T-helper 17 cell (primary cell): ENCODE measurements at places on chromosomes 1 and 21.

- H3K4me1 ChIP-seq = peaks cover 11% of the 10 kb centered on the region
- H3K27me3 ChIP-seq = no peaks in the 10 kb centered on the region
- H3K4me3 ChIP-seq = no peak overlapping the region
- DNase-seq = no peak
These were observed 154.8 kb upstream of the RAB4A start for GRCh38 chr1:229116114-229116513.

GRCh38 chr1:112628516-112628915 is 8.9 kb downstream of the CAPZA1 start:
- no peaks in the 10 kb centered on the region for H3K27me3 ChIP-seq
- peaks cover 3% of the 10 kb centered on the region for H3K36me3 ChIP-seq
- H3K4me3 ChIP-seq = no peak overlapping the region
- peaks cover 62% of the 10 kb centered on the region for H3K4me1 ChIP-seq

DNA sequence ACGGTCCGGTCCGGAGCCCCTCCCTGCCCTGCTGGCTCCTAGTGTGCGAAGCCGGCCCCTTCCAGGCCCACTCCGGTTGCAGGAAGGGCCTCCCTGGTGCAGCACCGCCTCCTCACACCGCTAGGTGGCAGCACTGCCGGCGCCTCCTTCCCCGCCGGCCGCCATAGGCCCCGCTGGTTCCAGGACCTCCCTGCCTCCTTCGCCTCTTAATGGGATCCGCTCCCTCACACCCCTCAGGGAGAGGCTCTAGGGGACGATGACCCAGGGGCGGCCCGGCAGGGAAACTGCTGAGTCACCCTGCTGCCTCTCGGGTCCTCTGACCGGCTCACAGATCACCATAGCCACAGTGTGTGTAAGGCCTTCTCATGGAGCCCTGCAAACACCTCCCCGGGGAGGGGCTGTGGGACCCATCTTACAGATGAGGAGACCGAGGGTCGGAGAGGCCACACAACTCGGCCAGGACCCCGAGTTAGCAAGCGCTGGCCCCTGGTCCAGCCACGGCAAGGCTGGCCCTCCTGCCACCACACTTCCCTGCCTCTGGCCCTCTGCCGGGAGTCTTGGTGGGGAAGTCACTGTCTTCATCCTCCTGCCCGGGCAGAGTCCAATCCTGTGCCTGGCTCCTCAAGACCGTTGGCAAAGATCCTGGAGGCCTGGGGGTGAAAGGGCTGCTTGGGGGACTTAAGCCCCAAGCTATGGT is 1.6 kb upstream of the AJAP1 start:
- no peaks in the 10 kb centered on the region for H3K36me3 ChIP-seq
- H3K4me3 ChIP-seq = peak overlapping the region; percentile 55
- no peak overlapping the region for H3K27ac ChIP-seq
- peaks cover 18% of the 10 kb centered on the region for H3K27me3 ChIP-seq
- no peaks in the 10 kb centered on the region for H3K4me1 ChIP-seq
- peak; percentile 35 for DNase-seq

DNA sequence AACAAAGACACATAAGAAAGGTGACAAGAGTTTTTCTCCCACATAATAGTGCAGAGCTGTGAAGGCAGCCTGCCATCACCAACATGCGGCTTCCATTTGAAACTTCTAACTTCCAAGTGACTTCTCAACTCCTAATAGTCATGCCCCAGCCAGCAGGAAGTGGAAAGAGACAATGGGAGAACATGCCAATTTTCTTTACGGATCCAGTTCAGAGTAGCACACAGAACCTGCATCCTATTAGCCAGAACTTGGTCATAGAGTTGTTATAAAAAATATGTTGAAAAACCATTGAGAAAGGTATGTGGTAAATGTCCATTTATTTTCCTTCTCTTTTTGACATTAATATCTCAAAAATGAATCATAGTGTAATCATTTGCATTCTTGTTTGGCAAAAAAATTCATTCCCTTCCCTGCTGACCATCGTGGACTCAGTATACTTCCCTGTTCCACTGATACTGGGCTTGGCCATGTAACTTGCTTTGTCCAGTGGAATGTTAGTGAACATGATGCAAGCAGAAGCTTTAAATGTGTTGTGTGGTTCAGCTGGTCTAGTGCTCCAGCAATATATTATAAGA is 197.4 kb downstream of the SEC16B start:
- H3K4me3 ChIP-seq = no peak overlapping the region
- no peaks in the 10 kb centered on the region for H3K27me3 ChIP-seq
- no peaks in the 10 kb centered on the region for H3K36me3 ChIP-seq
- H3K27ac ChIP-seq = no peak overlapping the region

DNA sequence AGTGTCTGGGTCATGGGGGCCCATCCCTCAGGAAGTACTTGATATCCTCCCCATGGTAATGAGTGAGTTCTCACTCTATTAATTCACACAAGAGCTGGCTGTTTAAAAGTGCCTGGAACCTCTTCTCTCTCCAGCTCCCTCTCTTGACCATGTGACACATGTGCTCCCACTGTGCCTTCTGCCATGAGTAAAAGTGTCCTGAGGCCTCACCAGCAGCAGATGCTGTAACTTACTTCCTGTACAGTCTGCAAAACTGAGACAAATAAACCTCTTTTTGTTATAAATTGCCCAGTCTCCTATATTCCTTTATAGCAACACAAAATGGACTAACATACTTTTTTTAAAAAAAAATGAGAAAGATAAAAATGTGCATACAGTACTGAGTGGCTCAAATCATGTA is 24.0 kb downstream of the PUM1 start:
- no peak for DNase-seq
- no peaks in the 10 kb centered on the region for H3K27me3 ChIP-seq
- H3K4me1 ChIP-seq = peaks cover 37% of the 10 kb centered on the region
- no peak overlapping the region for H3K4me3 ChIP-seq

DNA sequence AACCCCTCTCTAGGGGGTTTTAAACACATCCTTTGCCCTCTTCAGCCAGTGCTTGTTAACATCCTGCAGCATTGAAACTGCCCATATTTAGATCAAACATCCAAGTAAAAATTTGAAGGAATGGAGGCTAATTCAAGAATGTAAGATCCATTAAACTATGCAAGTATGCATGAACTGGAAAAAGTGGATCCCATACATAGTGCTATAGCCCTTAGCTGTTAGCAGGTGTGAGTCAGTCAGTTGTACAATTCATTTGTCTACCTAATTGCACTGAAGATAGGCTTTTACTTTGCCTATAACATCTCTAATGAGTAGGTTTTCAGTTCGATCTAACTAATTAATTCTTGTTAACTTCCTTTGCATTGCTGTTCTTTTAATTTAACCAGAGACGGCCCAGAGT is 270.9 kb downstream of the LMO4 start:
- H3K36me3 ChIP-seq = no peaks in the 10 kb centered on the region
- DNase-seq = no peak
- no peak overlapping the region for H3K4me3 ChIP-seq

DNA sequence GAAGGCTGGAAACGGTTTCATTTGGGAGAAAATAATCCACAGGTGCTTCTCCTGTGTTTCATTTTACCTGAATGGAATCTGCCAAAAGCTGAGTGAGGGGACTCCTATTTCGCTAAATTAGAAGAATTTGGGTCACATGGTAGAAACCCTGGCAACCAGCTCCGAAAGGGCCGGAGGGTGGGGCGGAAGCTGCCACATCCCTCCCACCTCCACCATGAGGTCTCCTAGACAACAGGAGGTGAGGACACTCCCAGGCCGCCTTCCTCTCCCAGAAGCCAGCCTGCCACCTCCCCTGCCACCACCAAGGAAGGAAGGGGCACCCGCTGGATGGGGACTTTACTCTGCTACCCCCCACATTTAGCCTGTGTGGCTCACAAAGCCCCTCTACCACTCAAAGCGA is 199.9 kb upstream of the ZC3H12A start:
- no peak overlapping the region for H3K27ac ChIP-seq
- DNase-seq = no peak
- H3K4me1 ChIP-seq = no peaks in the 10 kb centered on the region
- no peak overlapping the region for H3K4me3 ChIP-seq
- no peaks in the 10 kb centered on the region for H3K36me3 ChIP-seq

DNA sequence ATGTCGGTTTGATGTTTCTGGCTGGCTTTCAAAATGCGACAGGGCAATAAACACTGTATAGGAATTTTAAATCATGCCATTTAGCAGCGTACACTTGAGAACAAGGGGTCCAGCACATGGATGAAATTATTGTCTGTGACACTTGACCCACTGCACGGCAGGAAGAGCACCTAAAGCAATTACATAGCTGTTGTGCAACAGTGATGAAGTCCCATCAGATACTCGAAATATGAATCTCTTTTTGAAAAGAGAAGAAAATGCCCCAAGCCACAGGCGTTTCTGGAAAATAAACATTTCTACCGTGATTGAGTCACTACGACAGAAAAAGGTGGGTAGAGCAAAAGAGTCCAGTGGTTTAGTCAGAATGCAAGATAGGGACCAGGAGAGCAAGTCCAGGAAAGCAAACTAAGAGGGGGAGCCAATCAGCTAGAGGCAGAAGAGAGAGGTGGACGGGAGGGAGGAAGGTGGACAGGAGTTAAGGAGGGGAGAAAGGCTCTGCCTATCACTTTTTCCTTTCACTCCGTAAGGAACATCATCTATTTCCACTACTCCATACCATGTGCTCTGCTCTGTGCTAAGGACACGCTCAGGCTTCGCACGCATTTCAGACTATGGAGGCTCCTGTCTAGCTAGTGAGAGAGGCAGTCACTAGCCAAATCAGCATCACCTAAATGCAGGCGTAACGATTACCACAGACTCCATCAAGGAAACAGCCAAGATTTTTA is 6.4 kb downstream of the DSCAM start:
- H3K27me3 ChIP-seq = peaks cover 50% of the 10 kb centered on the region
- H3K4me3 ChIP-seq = no peak overlapping the region
- H3K4me1 ChIP-seq = no peaks in the 10 kb centered on the region
- H3K27ac ChIP-seq = no peak overlapping the region

DNA sequence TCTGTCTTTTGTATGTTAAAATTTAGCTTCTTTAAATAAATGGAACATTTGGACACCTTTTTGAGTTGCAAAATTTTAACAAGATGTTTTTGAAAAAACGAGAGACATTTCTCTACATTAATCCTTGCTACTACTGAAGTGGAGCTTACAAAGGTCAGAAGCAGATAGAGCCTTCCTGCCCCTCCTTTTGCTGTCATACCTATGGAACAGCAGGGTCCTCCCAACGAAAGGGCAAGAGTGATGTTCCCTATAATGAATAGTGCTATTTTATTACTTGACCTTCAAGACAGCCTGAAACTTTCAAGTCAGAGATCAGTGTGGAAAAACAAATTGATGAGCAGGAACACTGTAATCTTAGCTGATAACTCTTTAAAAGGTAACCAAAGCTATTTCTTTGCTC is 1538.9 kb downstream of the PLA2G4A start:
- DNase-seq = no peak
- H3K36me3 ChIP-seq = no peaks in the 10 kb centered on the region
- H3K27me3 ChIP-seq = no peaks in the 10 kb centered on the region
- H3K4me3 ChIP-seq = no peak overlapping the region
- H3K4me1 ChIP-seq = no peaks in the 10 kb centered on the region
- no peak overlapping the region for H3K27ac ChIP-seq

DNA sequence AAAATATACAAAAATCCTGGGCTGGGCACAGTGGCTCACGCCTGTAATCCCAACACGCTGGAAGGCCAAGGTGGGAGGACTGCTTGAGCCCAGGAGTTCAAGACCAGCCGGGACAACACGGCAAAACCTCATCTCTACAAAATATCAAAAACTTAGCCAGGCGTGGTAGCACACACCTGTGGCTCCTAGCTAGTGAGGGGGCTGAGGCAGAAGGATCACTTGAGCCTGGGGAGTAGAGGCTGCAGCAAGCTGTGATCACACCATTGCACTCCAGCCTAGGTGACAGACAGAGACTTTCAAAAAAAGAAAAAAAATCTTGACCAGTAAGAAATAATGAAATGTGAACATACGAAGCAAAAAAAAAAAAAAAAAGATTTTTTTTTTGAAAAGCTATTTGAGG is 52.1 kb downstream of the ARID4B start:
- no peak for DNase-seq
- peak overlapping the region; percentile 59 for H3K4me3 ChIP-seq

GRCh38 chr1:198498881-198499280 is 41.6 kb downstream of the ATP6V1G3 start:
- H3K27me3 ChIP-seq = no peaks in the 10 kb centered on the region
- no peak for DNase-seq
- peaks cover 3% of the 10 kb centered on the region for H3K36me3 ChIP-seq
- no peak overlapping the region for H3K27ac ChIP-seq

DNA sequence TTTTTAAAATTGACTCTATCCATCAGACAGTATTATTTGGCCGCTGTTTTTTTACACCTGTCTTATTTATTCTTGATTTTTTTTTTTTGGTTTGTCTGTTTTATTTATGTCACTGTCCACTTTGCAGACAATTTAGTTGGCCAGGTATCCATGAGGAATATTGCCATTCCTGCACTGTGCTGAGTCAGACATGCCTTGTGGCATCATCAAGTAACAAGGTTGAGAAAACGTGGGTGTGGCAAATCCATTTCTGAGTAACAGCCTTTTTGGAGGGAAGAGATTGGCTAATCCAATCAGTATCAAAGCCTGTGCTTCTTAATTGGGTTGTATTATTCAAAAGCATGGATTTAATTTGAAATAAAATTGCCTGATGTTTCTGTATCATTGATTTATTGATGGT is 463.1 kb downstream of the USP25 start:
- H3K4me3 ChIP-seq = no peak overlapping the region
- DNase-seq = no peak
- no peaks in the 10 kb centered on the region for H3K4me1 ChIP-seq
- H3K27ac ChIP-seq = no peak overlapping the region
- H3K36me3 ChIP-seq = no peaks in the 10 kb centered on the region

DNA sequence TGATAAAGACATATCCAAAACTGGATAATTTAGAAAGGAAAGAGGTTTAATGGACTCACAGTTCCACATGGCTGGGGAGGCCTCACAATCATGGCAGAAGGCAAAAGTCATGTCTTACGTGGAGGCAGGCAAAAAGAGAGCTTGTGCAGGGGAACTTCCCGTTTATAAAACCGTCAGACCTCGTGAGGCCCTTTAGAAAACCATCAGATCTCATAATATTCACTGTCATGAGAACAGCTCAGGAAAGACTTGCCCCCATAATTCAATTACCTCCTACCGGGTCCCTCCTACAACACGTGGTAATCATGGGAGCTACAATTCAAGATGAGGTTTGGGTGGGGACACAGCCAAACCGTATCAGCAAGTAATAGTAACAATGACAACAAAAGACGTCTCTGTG is 88.2 kb upstream of the SLC25A33 start:
- H3K27ac ChIP-seq = no peak overlapping the region
- peaks cover 21% of the 10 kb centered on the region for H3K27me3 ChIP-seq
- no peaks in the 10 kb centered on the region for H3K36me3 ChIP-seq
- no peak for DNase-seq

DNA sequence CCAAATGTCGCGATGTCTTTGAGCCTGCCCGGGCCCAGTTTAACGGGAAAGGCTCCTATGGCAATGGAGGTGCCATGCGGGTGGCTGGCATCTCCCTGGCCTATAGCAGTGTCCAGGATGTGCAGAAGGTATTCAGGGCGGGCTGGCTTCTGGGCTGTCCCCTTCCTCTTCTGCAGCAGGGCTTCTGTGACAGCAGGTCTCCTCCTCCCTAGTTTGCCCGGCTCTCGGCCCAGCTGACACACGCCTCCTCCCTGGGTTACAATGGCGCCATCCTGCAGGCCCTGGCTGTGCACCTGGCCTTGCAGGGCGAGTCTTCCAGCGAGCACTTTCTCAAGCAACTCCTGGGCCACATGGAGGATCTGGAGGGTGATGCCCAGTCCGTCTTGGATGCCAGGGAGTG is 3.0 kb downstream of the ADPRS start:
- H3K4me3 ChIP-seq = no peak overlapping the region
- H3K4me1 ChIP-seq = peaks cover 11% of the 10 kb centered on the region
- no peak overlapping the region for H3K27ac ChIP-seq
- DNase-seq = no peak

- H3K27me3 ChIP-seq = peaks cover 27% of the 10 kb centered on the region
- no peaks in the 10 kb centered on the region for H3K36me3 ChIP-seq
- H3K27ac ChIP-seq = no peak overlapping the region
- H3K4me1 ChIP-seq = peaks cover 7% of the 10 kb centered on the region
These were observed 1.3 kb upstream of the PLA2G5 start for GRCh38 chr1:20068722-20069121.
